ENCODE measurements at places on chromosomes 7 and 10.
A peak's percentile ranks its signal among the peaks of the same experiment; 100 is the strongest.

GRCh38 chr10:126937026-126937425, 31.8 kb downstream of the DOCK1 start:
- DNase-seq = no peak

GRCh38 chr10:4656576-4657194, 169.3 kb upstream of the AKR1E2 start:
- no peak for DNase-seq

DNA sequence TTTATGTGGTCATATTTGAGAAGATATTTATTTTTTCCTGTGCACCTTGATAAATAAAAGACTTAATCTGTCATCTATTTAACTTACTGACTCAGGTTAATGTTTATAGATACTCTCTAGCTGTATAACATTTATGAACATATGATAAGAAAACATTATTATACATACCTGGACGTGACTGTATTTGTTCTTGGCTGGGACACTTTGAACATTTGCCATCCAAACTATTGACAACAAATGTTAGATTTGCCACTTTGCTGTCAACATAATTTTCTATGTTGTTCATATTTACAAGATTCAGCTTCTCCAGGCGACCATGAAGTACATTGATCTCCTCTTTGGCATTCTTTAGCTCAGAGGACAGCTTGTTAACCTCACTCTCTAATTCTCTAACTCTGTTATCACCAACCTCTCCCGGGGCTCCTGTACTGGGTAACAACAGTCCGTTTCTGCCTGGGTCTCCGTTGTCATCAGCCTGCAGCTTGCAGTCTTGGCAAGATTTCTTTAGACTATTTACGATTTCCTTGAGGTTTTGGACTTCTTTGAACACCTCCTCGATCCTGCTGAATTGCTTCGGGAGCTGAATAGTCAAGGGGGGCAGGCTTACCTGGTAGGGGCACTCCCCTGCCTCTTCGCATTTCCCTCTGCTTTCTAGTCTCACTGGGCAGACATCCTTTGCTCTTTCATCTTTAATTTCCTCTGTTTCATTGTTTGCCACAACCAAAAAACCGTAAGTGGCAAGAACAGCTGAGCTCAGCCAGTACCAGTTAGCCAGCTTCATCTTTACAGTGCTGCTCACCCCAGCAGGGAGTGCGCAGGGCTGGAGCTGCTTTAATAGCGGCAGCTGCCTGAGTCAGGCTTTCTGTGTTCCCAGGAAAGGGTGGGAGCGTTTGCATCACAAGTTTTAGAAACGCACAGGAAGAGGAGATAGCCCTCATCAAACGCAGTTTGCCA, at the start of gene FGL2:
Gene FGL2 (minus strand): TSS at position 807 of the 954 bp plus-strand sequence. CDS start 26 bp downstream, at position 781.
- no peak for DNase-seq

DNA sequence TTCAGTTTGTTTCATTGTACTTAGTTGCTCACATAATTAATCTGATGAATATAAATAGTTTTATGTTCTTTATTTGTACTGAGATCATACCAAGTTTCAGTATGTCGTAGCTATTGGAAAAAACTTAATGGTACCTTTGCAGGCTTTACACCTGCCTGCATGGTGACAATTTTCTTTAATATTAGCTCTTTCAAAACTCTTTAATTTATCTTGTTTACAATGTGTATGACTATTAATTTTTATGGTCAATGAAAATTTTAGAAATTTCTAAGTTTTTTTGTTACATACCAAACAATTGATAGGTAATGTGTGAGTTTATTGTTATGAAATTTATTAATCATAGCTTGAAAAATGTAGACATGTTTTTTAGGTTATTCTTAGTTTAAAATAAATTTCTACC, 4.0 kb downstream of the DYNC2I1 start:
- DNase-seq = no peak

- no peak for DNase-seq
These were observed 80.8 kb upstream of the RHOBTB1 start for GRCh38 chr10:61024856-61025201.

DNA sequence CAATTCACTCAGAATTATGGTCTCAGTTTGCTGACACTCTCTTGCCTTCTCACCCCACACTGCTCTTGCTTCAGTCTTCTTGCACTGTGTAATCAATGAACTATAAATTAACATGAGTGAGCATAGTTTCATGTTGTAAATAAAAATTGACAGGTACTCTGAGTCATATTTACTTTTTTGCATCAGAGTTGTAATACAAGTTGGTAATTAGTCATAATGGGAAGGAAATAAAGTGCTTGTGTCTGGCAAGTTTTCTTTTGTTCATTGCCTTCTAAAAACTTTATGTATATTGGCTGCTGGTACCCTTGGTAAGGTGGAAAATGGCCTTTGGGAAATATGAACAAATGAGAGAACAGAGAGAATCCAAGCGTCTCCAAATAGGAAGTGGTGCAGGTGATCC, 169.3 kb upstream of the MAGI2 start:
- DNase-seq = no peak

DNA sequence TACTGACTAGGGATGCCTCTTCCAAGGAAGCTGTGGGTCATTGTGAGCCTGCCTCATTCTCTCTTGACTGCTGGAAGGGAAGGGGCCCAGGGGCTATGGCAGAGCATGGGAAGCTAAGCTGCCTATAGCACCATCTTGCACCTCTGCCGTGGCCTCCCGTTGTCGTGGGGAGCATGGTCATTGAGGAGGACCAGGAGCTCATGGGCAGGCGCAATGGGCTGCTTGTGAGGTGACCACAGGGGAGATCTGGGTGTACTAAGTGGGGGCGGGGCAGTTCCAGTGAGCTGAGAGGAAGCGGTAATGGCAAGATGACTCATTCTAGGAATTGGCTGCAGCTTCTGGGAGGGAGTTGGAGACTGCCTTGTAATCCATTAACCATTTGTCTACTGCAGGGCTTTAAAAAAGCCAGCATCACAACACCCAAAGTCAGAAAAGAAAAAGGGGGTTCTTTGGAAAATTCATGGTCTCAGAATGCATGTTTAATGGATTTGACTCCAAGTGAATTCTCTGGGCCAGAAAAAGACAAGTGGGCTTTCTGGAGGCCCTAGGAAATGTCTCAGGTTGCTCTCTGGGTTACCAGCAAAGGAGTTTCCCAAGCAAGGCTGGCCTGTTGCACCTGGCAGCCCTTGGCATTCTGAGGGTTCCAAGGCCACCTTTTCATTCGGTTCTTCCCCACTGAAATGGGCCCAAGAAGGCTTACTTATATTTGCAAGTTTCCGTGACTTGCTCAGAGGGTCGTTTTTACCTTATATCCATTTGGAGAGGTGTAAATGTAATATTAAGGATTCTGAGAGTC, 3.6 kb downstream of the DUSP5 start:
- no peak for DNase-seq

DNA sequence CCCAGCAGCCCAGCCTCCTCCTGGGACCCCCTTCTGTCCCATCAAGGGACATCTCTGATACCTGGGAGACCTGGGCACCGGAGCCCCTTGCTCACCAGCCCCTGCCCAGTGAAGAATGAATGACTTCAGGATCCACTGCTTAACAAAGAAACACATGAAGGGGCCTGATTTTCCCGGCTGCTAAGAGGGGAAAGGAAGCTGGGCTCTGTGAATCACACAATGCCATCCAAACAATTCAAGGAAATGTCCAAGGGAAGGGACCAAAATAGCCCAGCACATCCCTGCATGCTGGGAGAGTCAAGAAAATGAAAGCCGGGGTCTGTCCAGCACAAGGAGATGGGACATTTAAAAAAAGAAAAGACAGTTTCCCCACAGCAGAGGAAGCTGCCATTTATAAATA, 128.7 kb upstream of the JCAD start:
- no peak for DNase-seq

DNA sequence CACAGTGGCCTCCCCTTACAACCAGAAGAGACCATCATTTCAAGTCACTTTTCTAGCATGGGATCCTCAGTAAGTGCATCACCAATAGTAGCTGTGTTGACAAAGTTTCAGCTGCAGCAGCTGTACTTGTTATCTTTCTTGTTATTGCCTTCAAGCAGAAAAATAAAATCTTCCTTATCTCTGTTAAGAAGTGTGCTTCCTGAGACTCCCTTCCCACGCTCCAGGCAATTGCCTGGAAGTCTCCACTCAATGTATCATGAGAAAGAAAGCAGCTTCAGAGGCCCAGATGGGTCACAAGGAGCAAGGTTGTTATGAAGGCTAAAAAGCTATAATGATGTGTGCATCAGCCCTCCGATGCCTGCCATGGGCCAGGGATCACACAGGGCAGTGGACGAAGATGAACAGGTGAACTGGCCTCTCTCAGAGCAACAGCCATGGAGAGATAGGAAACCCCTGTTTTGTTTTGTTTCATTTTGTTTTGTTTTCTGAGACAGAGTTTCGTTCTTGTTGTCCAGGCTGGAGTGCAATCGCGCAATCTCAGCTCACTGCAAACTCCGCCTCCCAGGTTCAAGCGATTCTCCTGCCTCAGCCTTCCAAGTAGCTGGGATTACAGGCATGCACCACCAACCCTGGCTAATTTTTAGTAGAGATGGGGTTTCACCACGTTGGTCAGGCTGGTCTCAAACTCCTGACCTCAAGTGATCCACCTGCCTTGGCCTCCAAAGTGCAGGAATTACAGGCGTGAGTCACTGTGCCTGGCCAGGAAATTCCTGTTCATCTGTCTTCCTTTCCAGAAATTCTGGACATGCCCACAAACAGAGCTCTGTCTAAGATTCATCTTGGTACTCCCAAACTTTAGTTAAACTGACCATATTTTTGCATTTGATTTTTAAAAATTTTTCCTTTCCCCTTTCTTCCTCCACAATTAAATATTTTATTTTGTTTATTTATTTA, 340.5 kb downstream of the TNS3 start:
- DNase-seq = no peak

DNA sequence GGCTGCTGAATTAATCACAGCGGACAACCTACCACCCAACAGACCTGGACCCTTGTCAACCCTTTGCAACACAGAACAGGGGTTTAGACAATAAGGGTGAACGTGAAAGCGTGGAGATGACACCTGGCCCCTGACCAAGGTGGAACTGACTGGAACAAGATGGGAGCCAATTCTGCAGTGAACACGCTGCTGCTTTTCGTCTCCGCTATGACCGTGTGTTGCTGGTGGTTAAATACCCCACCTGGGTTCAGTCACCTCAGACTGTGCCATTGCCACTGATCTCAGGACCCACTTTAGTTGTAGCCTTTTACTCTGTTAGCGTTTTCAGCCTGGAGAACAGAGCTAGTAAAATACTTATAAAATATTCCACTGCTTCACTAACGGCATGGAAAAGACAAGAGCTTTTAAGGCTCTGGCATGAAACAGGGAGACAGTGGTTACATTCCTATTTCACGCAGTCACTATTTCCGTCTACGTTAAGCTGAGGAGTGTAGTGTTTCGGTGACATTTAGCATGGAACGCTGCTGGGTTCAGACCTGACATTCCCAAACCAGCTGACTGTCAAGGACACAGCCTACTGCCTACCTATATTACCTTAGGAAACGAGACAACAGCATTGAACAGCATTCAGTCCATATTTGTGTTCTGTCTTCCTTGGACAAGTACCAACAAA, 119.5 kb upstream of the PRSS1 start:
- no peak for DNase-seq

GRCh38 chr7:55133630-55134358, 115.0 kb downstream of the EGFR start:
- no peak for DNase-seq

DNA sequence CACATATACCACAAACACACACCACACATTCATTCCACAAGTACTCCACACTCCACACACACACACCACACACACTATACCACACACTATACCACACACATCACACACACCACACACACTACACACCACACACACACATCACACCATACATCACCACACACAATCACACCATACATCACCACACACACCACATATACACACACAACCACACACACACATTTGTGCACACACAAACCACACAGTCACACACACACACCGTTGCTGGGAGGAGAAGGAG, 112.8 kb downstream of the PTPN20 start:
- no peak for DNase-seq

GRCh38 chr10:22911067-22911466, 16.8 kb upstream of the ARMC3 start:
- DNase-seq = no peak

DNA sequence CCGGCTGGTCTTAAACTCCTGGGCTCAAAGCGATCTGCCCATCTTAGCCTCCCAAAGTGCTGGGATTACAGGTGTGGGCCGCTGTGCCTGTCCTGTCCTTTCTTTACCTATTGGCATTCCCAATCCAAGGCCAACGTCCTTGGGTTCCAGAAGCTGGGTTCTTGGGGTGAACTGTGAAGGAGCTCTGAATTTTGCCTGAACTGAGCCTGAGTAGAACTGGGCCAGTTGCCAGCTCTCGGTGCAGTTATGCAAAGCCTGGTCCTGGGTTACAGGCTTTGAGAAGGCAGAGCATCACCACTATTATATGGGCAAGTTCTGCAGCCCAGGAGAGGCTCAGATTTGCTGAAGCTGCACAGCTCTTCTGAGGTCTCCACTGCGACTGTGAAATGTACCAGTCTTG, 24.6 kb upstream of the SH2D4B start:
- DNase-seq = no peak

DNA sequence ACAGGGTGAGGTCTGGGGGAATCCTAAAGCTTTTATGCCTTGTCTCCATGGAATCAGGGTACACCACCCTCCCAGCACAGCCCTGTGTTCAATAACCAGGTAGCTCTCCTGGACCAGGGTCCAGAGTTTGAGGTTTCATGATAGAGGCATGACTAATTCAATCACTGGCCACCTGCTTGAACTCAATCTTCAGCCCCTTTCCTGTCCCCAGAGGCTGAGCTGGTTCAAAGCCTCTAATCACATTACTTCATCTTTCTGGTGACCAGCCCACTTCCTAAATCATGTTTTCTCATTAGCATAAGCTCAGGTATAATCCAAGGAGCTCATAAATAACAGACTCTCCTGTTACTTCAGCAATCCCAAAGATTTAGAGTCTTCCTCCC, 20.5 kb downstream of the CRPPA start:
- no peak for DNase-seq

- no peak for DNase-seq
These were observed 293.1 kb downstream of the GPR158 start for GRCh38 chr10:25467881-25468280.

- no peak for DNase-seq
These were observed 1.3 kb downstream of the SEMA3D start for GRCh38 chr7:85185424-85186082.

DNA sequence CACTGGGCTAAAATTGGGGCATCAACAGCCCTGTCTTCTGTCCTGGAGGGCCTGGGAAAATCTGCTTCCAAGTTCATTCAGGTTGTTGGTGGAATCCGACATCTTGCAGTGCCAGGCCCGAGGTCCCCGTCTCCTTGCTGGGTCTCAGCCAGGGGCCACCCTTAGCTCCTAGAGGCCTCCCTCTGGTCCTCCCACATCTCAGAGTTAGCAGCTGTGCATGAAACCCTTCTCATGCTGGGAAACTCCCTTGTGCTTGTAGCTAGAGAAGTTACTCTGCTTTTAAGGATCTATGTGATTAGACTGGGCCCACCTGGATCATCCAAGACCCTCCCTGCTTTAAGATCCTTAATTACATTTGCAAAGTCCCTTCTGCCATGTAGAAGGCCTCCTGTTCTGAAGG, 15.3 kb downstream of the HIP1 start:
- DNase-seq = no peak

GRCh38 chr7:157851501-157852067, 514.8 kb downstream of the DNAJB6 start:
- peak; percentile 56 for DNase-seq
